Mesangial cell (primary cell): ENCODE measurements at places on chromosomes 1 and 21. TPM values are rescaled to one million over a fixed set of nuclear protein-coding genes. Genes with fewer than 3 reads are reported as not detected.

Gene EXO1
- total RNA-seq, result 1.0 and 13.2 TPM in 2 replicates

Gene PPM1J
- 2.3 and 4.4 TPM in 2 replicates for total RNA-seq

Gene CYP4X1
- total RNA-seq, result 1.4 TPM in 1 of 2 replicates, not detected in the other

Gene C1orf116
- 1.3 and 2.4 TPM in 2 replicates for total RNA-seq

Gene CERS2
- 146 and 174 TPM in 2 replicates for total RNA-seq

Gene GUK1
- total RNA-seq, result 291 and 331 TPM in 2 replicates

Gene LINGO4
- total RNA-seq, result not detected in 2 replicates

Gene DEPDC1
- 3.0 and 43.0 TPM in 2 replicates for total RNA-seq

Gene EPHB2
- total RNA-seq, result 141 and 181 TPM in 2 replicates

Gene RGS8
- not detected in 2 replicates for total RNA-seq

Gene ZBTB8A
- total RNA-seq, result 3.6 and 7.7 TPM in 2 replicates

Gene LCE1E
- total RNA-seq, result not detected in 2 replicates

Gene NUP210L
- not detected in 2 replicates for total RNA-seq

Gene S100A14
- total RNA-seq, result 1.1 TPM in 1 of 2 replicates, not detected in the other

Gene SLC1A7
- not detected in 2 replicates for total RNA-seq

Gene TNFRSF25
- 4.2 and 8.0 TPM in 2 replicates for total RNA-seq

Gene GSTM1
- 32.2 TPM in 1 of 2 replicates, not detected in the other for total RNA-seq

Gene NDC1
- 11.0 and 44.2 TPM in 2 replicates for total RNA-seq

Gene MCOLN3
- total RNA-seq, result 0.33 and 1.0 TPM in 2 replicates

Gene ITLN2
- not detected in 2 replicates for total RNA-seq

Gene ARHGEF10L
- 13.0 and 29.3 TPM in 2 replicates for total RNA-seq

Gene BTBD8
- total RNA-seq, result 0.65 and 3.0 TPM in 2 replicates

Gene FBLIM1
- 198 and 268 TPM in 2 replicates for total RNA-seq

Gene UBL4B
- not detected in 2 replicates for total RNA-seq

Gene TOE1
- 6.3 and 20.4 TPM in 2 replicates for total RNA-seq

Gene CORT
- 0.25 and 0.98 TPM in 2 replicates for total RNA-seq

Gene C1orf115
- total RNA-seq, result 1.1 and 4.6 TPM in 2 replicates

Gene LYPD8
- total RNA-seq, result not detected in 2 replicates

Gene NECAP2
- total RNA-seq, result 95.5 and 100 TPM in 2 replicates
